ENCODE measurements at places on chromosomes 7 and 10.
A peak's percentile ranks its signal among the peaks of the same experiment; 100 is the strongest.

- DNase-seq, result no peak
Observed at GRCh38 chr7:81430761-81431160, 339.1 kb downstream of the HGF start.

GRCh38 chr10:30645340-30645827 is 15.8 kb upstream of the LYZL2 start:
- no peak for DNase-seq

GRCh38 chr7:131188367-131189339 is 139.0 kb upstream of the MKLN1 start:
- peak; percentile 35 for DNase-seq

DNA sequence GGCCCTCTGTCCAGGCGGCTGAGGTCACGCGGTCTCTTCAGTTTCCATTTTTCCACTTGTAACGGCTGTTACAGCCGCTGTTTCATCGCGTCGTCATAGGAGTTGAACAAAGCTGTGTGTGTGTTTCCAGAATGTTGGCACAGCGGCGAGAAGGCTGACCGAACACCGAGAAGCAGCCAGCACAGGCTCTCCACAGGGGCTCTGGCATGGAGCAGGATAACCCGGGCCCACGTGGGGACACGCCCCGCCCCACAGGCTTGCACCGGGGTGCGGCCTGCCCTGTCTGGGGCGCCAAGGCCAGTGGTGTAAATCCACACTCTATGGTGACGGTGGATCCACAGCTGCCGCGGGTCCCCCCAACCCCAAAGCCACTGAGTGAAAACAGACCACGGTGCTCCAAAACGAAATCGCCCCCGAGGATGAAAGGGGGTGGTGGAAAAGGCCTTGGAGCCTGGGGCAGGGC is 448.2 kb downstream of the DNAJB6 start:
- DNase-seq, result no peak

DNA sequence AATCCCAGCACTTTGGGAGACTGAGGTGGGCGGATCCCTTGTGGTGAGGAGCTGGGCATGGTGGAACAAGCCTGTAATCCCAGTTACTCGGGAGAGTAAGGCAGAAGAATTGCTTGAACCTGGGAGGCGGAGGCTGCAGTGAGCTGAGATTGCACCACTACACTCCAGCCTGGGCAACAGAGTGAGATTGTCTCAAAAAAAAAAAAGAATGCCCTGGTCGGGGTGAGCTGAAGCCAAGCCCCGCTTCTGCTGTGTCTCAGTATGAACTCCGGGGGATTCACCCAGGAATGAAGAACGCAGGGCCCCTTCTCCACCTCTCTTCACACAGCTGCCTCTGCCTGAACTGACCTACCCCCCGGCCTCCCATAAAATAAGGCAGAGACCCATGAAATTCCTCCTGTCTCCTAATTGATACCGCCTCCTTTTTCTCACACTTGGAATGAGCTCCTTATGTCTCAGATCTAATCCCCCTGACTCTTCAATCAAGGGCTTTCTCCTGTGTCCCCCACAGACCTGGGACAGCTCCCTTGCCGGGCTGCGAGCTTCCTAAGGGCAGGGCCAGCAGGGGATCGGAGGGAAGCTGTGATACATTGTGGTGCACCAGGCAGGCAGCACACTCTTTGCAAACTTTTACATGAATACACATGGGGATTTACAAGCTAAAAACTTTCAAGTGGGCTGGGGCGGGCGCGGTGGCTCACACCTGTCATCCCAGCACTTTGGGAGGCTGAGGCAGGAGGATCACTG is 911 bp upstream of the ZP3 start:
- no peak for DNase-seq

DNA sequence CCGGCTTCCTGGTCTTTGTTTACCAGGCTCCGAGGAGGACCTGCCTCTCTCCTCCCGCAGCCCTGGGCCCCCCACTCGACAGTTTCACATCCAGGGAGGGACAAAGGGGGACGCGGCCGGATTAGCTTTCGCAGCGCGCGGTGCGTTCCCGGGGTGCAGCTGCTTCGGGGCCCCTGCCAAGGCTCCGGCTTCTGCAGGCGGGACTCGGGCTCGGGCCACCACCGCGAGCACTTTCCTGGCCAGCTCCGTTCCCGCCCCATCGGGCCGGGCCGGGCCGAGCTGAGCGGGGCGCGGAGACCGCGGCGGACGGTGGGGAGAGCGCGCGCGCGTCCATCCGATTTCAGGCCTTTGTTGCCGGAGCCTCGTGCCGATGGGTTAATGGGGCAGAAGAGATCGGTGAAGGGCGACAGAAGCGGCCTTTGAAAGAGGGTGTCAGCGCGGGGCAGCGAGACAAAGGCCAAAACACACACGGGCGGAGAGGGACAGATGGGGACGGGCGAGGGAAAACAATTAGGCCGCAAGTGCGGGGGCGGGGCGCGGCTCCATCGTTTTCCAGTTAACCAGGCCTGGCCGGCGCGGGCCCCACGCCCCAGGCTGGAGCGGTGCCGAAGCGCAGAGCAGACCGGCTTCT is 8.5 kb upstream of the UNCX start:
- no peak for DNase-seq

GRCh38 chr7:102991540-102992214 is 78.9 kb downstream of the LRRC17 start:
- DNase-seq, result no peak

DNA sequence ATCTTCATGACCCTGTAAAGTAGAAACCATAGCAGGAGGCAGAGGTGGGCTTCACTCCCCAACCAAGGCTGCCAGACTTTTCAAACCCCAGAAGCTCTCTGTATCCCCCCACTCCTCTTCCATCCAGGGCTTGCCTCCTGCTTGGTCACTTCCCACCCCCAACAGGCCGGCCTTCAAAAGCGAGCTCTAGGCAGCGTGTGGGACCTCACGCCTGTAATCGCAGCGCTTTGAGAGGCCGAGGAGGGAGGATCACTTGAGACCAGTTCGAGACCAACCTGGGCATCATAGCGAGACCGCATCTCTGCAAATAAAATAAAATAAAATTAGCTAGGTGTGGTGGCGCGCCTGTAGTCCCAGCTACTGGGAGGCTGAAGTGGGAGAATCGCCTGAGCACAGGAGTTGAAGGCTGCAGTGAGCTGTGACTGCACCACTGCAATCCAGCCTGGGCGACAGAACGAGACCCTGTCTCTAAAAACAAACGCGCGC is 743 bp upstream of the POR start:
- no peak for DNase-seq
